ENCODE measurements at places on chromosomes 16 and 17.
A peak's percentile ranks its signal among the peaks of the same experiment; 100 is the strongest.

DNA sequence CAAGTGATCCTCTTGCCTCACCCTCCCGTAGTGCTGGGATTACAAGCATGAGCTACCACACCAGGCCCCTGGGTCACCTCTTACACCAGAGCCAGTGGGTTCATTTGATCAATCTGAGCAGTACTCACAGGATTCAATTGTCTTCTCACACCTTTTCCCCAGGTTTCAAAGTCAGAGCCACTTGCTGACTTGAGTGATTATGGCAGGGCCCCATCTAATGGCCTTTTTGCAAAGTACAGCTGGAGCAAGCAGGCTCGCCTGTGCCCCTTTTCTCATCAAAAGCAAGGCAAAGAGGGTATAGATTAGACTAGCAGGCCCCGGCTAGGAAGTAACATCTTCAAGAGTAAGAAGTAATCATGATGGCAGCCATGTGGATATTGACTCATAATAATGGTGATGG, 114.8 kb upstream of the NOL11 start:
- peak; percentile 13 for DNase-seq

DNA sequence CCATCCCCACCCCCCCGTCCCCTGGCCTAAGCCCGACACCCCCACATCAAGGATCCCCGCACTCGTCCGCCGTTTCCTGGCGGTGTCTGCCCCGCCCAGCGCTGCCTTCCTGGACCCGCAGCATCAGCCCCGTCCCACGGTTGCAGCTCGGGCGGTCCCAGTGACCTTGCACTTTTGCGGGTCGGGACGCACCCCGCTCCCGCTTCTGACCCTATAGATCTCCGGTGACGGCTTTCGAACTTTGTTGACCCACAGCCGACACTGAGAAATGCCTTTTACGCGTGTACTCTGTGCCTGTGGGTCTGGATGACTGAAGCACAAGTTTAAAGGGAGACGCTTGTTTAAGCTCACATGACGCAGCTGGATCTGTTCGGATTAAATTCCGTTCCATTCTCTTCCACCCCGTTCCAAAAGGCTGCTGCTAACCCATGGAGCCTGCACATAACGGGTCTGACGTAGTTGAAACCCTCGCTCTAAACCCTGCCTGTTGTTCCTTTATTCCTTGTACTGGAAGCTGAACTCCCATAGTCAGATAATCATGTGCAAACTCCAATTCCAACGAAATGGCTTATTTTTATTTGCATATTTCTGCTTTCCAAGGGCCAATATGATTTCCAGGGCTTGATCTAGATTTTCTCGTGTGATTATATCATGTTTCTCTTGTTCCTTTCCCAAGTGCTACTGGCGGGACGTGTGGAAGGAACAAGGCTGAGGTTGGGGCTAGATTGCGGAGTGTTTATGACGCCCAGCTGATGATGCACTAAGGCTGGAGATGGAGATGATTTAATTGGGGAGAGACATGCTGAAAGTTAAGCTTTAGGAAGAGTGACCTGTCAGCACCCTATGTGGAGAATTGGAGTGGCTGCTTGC, 834 bp downstream of the FLYWCH1 start:
- peak; percentile 37 for DNase-seq

GRCh38 chr16:8063159-8063558, 527.2 kb downstream of the TMEM114 start:
- DNase-seq, result no peak

GRCh38 chr17:73650617-73651200, 6.5 kb upstream of the SDK2 start:
- DNase-seq, result no peak

DNA sequence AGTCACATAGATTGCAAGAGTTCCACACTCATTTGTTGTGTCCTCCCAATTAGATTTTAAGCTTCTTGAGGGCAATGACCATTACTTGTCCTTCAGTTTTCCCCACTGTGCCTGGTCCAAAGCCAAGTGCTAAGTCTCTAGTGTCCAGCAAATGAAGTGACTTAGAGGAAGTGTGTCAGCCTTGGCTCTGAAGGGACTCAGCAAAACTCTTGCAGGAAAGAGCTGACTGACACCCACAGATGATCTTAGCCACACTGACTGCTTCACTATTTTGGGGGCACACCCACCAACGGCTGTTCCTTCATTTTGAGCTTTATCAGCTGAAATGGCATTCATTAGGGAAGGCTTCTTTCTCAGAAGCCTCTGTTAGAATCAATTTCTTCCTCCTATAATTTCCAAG, 358.1 kb downstream of the UTP18 start:
- peak; percentile 21 for DNase-seq

DNA sequence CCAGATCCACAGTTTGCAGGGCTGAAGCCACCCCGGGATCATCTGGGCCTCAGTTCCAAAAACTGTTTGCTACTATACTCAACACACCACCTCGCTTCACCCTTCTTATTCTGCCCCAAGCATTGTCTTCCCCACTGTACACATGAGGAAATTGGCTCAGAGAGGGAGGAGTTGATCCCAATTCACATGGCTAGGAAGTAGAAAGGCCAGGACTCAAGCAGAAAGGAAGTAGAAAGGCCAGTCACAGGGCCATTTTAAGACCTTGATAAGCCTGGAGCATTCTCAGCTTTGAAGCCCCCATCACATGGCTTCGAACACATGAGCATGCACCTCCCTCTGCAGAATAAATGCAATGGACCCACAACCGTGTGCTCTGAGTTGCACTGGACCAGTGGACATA, 7.7 kb upstream of the PRSS22 start:
- DNase-seq, result peak; percentile 65

GRCh38 chr16:546909-547770, 13.1 kb upstream of the PRR35 start:
- peak; percentile 71 for DNase-seq

DNA sequence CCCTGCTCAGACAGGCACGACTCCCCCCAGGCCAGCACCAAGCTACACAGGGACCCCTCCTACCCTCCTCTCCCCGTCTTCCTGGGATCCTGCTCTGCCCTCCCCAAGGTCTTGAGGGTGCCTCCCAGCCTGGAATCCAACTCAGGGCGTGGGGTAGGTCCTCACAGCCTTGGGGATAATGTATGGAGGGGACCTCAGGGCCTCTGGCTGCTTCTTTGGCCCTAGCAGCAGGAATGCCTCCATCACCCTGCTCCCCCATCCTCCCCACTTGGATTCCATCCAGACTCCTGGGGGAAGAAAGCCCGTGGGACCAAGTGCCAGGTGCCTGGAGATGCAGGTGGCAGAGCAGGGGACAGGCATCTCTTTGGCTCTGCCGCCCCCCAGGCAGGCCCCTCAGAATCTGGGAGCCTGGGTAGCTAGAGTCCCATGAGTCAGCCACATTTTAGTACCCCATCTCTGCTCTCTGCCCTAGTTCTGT, 10.7 kb upstream of the STAC2 start:
- DNase-seq, result no peak

DNA sequence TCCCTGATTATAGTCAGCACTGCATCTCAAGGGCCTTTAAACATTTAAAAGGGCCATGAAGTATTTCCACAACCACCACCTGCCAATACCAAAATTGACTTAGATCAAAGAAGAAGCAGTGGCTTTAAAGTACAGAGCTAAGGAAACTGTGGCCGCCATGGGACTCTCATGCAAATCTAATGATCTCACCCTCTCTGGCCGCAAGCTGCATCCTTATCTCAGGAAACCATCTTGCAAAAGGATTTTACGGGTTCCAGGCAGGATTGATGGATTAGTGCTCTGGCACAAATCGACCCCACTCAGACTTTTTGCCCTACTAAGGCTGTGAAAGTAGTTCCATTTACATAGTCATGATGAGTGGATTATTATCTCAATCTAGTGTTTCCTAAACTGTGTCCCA, 22.6 kb downstream of the CDRT4 start:
- DNase-seq, result no peak

- no peak for DNase-seq
Observed at GRCh38 chr16:53566552-53567245, 63.7 kb upstream of the AKTIP start.

DNA sequence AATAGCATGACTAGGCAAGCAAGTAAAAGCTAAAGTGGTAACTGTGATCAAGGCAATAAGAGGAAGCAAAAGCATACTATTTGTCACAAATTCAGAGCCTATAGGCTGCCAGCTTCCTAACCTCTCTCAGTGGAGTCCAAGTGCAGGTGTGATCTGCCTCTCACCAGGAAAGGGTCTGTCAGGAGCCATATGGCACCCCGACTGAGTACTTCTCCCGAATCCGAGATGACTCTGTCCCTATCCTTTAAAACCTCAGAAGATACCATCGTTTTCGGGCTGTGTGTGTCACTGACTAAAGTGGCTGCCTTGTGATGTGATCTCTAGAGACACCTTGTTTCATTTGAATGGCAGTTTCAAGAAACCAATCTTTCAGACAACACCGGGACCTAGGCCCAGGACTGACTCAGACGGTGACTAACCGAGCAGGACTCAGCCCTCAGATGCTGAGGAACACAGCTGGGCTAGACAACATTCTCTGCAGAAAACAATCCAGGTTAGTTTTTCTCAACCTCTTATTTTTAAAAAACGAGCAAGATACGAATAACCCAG, 63.6 kb downstream of the SMG6 start:
- no peak for DNase-seq

DNA sequence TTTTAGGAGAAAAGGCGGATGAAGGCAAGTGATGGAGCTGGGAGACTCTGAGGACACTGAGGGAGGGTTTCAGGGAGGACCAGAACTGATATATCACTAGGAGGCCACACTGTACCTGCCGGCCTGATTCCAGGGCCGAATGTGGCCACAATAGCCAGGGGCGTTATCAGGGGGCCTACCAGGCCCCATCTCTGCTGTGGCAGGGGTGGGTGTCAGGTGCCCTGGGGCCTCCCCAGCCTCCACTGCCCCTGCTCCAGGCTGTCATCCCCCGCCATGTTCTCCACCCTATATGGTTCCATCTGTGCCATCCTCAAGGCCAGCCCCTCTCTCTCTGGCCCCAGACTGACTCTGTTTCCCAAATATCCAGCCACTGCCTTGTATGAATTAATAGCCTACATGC, 246.5 kb downstream of the GSG1L start:
- no peak for DNase-seq

GRCh38 chr16:8585041-8585440, 5.3 kb downstream of the TMEM114 start:
- peak; percentile 82 for DNase-seq

- peak; percentile 93 for DNase-seq
Observed at GRCh38 chr17:75785016-75785890, 647 bp downstream of the UNK start.

GRCh38 chr17:5587438-5588032, 3.2 kb upstream of the NLRP1 start:
- DNase-seq, result peak; percentile 70

DNA sequence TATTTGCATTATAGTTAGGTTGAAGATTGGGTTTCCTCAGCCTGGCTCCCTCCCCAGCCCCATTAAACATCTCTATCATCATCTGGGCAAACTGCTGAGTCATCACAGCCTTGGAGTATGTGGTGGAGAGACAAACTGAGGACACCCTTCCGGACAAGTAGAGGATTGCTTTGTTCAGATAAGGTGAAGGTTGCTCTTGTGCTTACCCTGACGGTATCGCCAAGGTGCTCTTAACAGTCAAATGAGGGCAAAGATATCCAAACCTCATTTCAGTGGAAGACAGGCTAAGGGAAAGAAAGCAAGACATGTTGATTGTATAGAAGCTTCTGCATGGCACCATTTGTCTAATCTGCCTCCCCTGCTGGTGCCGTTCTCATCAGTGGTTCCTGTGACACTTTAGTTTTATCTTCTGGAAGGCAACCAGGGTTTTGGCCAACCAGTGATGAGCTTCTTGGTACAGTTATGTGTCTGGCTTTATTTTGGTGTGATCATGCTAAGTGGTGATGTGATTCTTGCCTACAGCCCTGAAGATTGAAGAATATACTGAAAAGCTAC, 56.9 kb upstream of the LGALS9 start:
- DNase-seq, result no peak

DNA sequence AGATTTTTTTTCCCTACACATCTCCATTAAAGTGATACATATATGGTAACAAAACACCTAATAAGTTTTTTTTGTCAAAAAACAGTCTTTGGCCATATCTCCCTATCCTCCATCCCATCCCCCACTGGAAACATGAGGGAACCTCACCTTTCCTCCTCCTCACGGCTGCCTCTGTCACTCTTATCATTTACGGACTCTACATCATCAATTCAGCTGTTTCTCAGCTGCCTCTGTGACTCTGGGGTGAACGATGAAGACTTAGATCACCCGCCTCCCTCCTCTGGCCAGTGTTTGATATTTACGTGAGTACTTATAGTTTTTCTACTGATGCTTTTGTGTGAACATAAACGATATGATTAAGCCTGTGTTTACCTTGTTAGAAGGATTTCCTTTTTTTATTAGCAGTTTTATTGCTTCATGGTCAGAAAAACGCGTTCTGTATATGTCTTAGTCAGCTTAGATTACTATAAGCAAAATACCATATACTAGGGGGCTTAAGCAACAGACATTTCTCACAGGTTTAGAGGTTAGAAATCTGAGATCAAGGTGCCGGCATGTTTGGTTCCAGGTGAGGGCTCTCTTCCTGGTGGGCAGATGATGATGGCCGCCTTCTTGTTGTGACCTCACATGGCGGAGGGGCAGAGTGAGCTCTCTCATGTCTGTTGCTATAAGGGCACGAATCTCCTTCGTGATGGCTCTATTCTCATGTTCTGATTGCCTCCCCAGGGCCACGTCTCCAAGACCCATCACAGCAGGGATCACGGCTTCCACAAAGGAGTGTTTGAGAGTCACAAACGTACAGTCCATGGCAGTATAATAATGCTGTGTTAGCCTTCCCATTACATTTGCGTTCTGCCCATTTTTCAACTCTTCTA, 32.1 kb downstream of the DNAH17 start:
- DNase-seq, result no peak

DNA sequence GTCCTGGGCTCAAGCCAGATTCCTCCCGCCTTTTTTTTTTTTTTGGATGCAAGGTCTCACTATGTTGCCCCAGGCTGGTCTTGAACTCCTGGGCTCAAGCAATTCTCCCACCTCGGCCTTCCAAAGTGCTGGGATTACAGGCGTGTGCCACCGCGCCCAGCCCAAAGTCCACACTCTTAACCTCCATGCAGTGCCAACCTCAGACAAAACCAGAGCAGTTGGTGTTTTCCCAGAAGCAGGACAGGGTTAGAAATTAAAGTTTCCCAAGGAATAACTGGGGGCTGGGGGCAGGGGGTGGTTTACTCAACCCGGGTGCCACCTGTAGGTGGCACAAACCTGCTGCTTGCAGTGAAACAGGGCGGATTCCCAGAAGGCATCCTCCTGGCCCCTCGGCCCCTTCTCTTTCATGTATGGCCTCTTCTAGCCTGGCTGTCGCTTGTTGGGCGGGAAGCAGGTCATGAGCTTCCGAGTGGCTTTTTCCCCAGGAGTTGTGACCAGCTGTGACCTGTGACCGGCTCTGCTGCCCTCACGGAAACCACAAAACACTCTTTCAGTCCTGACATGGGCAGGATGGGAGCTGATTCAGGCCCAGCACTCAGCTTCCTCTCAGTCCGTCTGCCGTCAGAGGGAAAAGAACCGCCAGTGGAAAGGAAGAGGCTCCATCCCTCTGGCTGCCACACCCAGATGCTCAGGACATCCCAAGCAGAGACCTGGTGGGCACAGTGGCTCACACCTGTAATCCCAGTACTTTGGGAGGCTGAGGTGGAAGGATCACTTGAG, 25.6 kb upstream of the USP7 start:
- DNase-seq, result no peak

All from inflammatory macrophage (primary cell).